ENCODE measurements at places on chromosomes 7 and 10. TPM values are rescaled to one million over a fixed set of nuclear protein-coding genes. Genes with fewer than 3 reads are reported as not detected.

The PGAM1 gene
- total RNA-seq: 453 TPM

- no peak for DNase-seq
These were observed 185.0 kb upstream of the TMEM196 start for GRCh38 chr7:19958309-19958896.

GRCh38 chr7:44881610-44882009 is 3.7 kb downstream of the PURB start:
- DNase-seq: no peak

The TASOR2 gene
- 41.4 TPM for total RNA-seq

DNA sequence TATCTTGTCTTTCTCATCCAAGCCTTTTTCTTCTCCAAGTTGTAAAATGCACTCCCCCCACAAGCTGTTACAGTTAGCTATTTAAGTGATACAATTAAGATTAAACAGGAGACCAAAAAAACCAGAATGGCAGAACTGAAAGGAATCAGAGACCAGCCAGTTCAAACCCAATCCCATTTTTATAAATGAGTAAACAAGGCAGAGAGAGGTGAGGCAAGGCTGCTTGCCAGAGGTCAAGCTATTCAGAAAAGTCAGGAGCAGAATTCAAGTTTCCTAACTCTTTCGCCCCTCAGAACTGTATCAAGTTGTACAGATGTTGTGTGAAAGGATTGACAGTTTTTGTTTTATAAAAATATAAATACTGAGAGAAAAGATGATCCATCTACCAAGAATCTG is 90.2 kb downstream of the ZFAND4 start:
- no peak for DNase-seq

DNA sequence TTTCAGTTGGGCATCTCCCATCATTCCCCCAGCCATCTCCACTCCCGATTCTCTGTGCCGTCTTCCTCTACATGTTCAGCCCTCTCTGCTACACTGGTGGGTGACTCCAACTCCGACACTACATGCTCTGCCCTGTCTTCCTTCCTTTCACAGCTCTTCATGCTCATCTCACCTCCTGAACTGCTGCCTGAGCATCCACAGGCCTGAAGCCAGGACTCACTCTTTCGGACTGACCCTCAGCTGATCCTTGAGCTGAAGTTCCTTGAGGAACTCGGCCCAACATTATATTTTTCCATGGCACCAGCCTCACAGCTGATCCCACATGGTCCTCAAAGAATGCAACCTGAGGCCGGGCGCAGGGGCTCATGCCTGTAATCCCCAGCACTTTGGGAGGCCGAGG is 538.4 kb downstream of the PTPRN2 start:
- no peak for DNase-seq

DNA sequence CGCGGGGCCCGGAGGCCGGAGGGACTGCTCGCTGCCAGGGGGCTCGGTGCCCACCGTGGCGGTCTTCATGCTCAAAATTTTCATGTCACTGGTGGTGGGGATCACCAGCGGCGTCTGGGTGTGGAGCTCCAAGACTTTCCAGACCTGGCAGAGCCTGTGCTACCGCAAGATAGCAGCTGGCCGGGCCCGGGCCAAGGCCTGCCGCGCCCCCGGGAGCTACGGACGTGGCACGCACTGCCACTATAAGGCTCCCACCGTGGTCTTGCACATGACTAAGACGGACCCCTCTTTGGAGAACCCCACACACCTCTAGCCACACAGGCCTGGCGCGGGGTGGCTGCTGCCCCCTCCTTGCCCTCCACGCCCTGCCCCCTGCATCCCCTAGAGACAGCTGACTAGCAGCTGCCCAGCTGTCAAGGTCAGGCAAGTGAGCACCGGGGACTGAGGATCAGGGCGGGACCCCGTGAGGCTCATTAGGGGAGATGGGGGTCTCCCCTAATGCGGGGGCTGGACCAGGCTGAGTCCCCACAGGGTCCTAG is 2.0 kb downstream of the FZD9 start:
- no peak for DNase-seq

DNA sequence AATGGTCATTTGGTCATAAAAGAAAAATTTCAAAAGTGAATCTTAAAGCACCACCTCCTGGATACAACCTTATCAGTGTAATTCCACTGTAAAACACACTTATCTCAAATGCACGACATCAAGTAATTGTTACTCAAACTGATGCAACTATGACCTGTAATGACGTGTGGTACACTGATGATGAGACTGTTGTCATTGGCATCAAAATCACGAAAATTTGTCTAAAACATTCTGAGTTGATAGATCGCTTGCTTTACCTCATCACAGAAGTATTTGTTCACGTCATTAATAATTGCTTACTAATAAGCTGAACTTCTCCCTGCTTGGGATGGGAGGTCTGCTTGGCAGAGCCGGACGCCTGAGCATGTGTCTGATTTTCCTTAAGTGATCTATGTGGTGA is 221.8 kb upstream of the KLF6 start:
- DNase-seq: no peak

DNA sequence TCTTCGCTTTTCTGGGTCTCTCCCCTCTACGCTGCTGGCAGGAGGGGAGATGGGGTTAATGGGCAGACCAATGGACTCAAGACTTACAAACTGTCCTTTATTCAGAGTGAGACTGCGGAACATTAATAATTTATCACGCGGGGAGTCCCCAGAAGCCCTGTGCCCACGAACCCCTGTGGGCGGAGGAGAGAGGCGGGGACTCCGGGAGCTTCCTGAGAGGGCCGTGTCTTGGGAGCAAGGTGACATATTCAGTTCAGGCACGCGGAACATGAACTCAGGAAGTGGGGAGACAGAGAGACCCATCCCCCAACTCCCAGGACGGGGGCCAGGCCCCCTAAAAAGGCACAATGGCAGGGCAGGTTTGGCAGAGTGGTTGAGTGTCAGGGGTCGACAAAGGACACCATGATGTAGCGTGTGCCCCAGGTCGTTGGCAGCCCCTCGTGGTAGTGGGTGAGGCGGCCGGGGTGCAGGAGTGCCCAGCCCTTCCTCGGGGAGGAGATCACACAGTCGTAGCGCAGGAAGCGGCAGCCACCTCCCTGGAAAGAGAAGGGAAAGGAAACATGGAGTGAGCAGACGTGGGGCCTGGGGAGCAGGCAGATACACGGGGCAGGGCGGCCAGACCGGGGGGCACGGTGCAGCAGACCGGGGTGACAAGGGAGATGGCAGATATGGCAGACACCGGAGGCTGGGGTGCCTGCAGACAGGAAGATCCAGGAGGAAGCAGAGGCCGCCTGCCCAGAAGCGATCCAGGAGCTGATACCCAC is 5.2 kb upstream of the MOGAT3 start:
- DNase-seq: no peak

The ZNF804B gene
- not detected for total RNA-seq

GRCh38 chr7:39386718-39387117 is 179.5 kb upstream of the YAE1 start:
- no peak for DNase-seq

DNA sequence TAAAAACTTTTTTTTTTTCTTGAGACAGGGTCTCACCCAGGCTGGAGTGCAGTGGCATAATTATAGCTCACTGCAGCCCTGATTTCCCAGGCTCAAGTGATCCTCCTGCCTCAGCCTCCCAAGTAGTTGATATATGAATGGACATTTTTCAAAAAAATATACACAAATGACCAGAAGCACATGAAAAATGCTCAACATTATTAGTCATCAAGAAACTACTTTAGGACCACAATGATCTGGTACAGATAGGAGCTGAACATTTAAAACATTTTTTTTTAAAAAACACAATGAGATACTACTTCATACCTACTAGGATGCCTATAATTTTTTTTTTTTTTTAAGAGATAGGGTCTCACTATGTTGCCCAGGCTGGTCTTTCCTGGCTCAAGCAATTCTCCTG is 21.7 kb downstream of the SCD start:
- DNase-seq: no peak
